ENCODE measurements at places on chromosomes 5 and 9. TPM values are rescaled to one million over a fixed set of nuclear protein-coding genes. Genes with fewer than 3 reads are reported as not detected.

GRCh38 chr5:167804512-167805220 is 486.8 kb upstream of the WWC1 start:
- no peak for DNase-seq

DNA sequence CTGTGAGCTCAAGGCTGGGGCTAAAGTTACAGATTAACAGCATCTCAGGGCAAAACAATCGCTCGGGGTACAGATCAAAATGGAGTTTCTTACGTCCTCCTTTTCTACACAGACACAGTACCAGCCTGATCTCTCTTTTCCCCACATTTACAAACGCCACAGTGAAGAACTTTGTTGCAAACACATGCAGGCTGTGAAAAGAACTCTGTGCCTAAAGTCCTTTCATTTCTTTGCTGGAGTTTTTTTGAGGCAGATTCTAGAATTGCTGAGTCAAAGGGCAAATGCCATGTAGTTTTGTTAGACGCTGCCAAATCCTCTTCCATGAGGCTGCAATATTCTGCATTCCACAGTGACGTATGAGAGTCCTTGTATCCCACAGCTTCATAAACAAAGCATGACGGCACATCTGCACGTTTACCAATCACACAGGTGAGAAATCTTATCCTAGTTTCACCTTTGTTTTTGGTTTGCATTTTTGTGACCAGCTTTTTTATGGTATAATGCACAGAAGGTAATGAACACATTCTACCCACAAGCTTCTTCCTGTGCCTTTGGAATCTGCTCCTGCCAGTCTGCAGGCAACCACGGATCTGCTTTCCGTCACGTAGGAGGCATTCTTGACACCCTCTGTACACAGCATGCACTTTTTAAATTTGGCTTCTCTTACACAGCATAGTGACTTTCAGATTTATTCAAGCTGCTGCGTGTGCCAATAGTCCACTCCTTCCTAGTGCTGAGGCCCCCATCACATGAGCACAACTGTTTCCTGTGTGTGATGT is 44.6 kb upstream of the LPCAT1 start:
- peak; percentile 69 for DNase-seq

- DNase-seq, result no peak
Measured at GRCh38 chr9:84750152-84750865, 80.8 kb downstream of the NTRK2 start.

DNA sequence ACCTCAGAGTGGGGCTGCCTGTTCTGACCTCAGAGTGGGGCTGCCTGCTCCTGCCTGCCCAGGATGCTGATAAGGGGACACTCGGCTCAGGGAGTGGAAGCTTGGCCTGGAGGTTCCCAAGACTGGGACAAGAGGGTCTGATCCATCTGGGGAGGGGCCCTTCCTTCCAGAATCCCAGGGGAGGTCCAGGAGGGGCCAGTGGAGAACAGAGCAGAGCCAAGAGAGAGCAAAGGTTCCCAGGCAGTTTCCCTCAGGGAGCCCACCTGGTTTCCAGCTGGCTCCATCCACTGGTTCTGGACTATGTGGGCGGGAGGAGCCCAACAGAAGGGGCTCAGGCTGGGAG is 49.1 kb upstream of the RNU6ATAC start:
- no peak for DNase-seq

DNA sequence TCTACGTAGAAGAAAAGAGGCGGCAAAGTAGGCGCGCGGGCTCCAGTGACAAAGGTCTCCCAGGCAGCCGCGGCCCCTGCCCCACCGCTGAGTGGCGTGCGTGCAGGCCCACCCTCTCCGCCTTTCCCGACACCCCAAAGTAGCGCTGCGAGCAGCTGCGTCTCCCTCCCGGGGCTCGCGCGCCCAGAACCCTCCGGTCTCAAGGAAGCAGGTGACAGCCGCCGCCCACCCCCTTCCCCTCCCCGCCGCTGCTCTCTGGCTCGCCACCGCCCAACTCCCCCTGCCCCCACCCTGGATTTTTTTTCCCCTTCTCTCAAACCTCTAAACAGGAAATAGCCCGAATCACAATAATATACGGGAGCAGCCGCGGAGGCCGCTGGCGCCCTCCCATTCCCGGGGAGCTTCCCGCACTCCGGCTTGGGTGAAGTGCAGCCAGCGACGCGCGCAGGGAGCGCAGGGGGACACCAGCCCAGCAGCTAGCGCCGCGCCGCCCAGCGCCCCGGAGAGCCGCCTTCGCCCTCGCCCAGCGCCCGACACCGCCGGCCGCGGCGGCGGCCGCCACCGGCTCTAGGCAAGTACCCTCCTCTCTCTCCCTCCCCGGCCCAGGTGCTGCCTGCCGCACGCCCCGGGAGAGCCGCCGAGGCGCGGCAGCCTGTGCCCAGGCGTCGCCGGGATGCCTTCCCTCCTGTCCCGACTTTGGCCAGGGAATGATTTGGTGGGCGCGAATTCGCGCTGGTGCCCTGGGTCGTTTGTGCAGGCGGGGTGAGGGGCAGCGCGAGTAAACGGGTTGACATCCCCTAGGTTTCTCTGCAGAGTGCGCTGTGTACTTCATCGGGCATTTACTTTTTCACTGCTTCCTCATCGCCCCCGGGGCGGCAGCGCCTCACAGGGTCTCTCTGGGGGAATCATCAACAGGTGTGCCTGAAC is 52.7 kb upstream of the TJP2 start:
- peak; percentile 40 for DNase-seq

GRCh38 chr5:177098470-177099141 is 11.9 kb downstream of the FGFR4 start:
- DNase-seq, result peak; percentile 79

DROSHA gene
- 80.0 TPM for polyA plus RNA-seq

- no peak for DNase-seq
Measured at GRCh38 chr5:135208555-135208902, 174.5 kb upstream of the PITX1 start.

FOXD4L3 gene
- polyA plus RNA-seq, result 0.28 TPM

SPINK4 gene
- not detected for polyA plus RNA-seq

DMRT3 gene
- 0.08 TPM for polyA plus RNA-seq

GRCh38 chr5:6785161-6785860 is 72.1 kb downstream of the TENT4A start:
- DNase-seq, result no peak

GRCh38 chr9:135478829-135479468 is 633 bp upstream of the PPP1R26 start:
- DNase-seq, result no peak

GRCh38 chr9:27801545-27801944 is 228.3 kb upstream of the C9orf72 start:
- peak; percentile 45 for DNase-seq

- DNase-seq, result no peak
Measured at GRCh38 chr5:124919076-124919475, 172.6 kb upstream of the ZNF608 start.

DNA sequence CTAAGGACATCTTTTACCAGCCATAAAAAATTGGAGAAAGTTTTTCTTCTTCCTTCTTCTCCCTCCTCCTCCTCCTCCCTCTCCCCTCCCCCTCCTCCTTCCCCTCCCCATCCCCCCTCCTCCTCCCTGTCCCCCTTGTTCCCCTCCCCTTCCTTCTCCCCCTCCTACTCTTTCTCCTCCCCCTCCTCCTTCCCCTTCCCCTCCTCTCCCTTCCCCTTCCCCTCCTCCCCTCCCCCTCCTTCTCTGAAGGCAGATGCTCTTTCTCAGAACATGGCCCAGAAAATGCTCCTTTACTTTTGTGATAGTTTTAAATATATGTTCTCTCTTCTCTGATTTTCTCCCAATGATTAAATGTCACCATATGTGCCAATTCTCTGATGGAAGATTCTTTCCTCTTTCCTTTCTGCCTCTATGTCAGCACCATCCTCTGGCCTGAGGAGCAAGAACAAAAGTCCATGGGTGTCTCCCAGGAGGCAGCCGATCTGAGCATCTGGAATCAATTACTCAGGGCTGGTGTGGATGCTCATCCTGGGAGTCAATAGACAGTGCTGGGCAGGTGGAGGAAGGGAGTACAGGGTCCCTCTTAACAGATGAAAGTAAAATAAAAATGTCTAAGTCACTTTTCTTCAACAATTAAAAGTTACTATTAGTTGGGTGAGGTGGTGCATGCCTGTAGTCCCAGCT is 63.0 kb upstream of the GNA14 start:
- no peak for DNase-seq

- no peak for DNase-seq
Measured at GRCh38 chr5:168525856-168526255, 3.2 kb upstream of the FBLL1 start.

GRCh38 chr9:132341177-132341840 is 13.5 kb downstream of the SETX start:
- no peak for DNase-seq

DNA sequence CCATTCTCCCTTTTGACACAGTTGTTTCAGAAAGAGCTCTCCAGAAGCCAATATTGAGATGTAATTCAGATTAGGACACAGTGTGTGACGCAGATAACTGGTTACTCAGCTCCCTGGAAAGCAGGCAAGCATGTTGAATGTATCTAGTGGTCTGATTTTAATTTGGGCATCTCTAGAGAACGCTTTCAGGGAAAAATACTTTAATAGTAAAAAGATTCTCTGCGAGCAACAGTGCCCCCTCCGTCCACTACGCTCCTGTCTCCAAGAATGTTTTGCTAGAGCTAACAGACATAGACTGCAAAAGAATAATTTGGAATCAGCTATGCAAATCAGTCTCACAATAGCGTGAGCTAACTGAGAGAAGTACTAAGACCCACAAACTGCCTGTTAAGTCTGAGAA is 23.3 kb downstream of the CFAP90 start:
- DNase-seq, result no peak

GRCh38 chr9:5393497-5393896 is 44.2 kb downstream of the PLGRKT start:
- no peak for DNase-seq

ENTR1 gene
- 58.9 TPM for polyA plus RNA-seq

ZDHHC11 gene
- 34.7 TPM for polyA plus RNA-seq

PELO gene
- 22.6 TPM for polyA plus RNA-seq

GRCh38 chr9:18806232-18807080 is 226.6 kb downstream of the SAXO1 start:
- DNase-seq, result no peak

GRCh38 chr9:130095872-130096271 is 42.2 kb downstream of the GPR107 start:
- DNase-seq, result no peak

- DNase-seq, result no peak
Measured at GRCh38 chr5:159951834-159952233, 35.6 kb downstream of the ADRA1B start.

- DNase-seq, result no peak
Measured at GRCh38 chr9:86573886-86574285, 219.7 kb upstream of the TUT7 start.

- no peak for DNase-seq
Measured at GRCh38 chr5:93886098-93886806, 144.9 kb upstream of the POU5F2 start.

BHMT gene
- polyA plus RNA-seq, result 0.85 TPM

GRCh38 chr9:30329431-30329830 is 2055.0 kb upstream of the ACO1 start:
- DNase-seq, result no peak

- DNase-seq, result no peak
Measured at GRCh38 chr9:36208521-36209253, 18.0 kb downstream of the CLTA start.

DNA sequence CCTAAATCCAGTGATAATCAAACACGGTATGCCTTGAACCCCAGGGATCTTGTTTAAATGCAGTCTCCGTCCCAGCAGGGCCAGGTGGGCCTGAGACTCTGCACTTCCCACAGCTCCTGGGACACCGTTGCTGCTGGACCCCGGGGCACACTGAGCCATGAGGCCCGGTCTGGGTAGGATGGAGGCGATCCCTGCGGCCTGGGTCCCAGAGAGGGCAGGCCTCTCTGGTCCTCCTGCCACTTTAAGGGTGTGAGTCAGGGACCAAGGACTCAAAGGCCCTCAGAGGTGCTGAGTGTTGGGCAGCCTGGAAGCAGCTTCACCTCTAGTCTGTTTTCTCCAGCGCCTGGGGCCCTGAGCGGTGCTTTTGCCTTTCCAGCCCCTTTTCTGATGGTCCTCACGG is 34.1 kb upstream of the SLC9A3 start:
- DNase-seq, result no peak

MLANA gene
- 1.3 TPM for polyA plus RNA-seq

- DNase-seq, result no peak
Measured at GRCh38 chr9:8095672-8096086, 296.1 kb upstream of the DMAC1 start.

- DNase-seq, result no peak
Measured at GRCh38 chr5:168658394-168658793, 79.2 kb upstream of the PANK3 start.

DNA sequence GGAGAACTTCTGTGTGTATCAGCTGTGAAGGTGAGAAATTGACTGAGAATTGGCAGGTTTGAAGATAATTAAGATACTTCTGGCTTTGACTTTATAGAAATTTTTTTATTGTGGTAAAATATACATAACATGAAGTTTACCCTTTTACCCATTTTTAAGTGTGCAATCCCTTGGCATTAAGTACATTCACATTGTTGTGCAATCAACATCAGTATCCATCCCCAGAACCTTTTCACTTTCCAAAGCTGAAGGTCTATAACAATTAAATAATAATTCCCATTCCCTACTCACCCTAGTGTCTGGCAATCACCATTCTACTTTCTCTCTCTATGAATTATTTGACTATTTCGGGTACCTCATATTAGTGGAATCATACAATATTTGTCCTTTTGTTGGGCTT is 69.9 kb downstream of the ACTBL2 start:
- DNase-seq, result no peak

DNA sequence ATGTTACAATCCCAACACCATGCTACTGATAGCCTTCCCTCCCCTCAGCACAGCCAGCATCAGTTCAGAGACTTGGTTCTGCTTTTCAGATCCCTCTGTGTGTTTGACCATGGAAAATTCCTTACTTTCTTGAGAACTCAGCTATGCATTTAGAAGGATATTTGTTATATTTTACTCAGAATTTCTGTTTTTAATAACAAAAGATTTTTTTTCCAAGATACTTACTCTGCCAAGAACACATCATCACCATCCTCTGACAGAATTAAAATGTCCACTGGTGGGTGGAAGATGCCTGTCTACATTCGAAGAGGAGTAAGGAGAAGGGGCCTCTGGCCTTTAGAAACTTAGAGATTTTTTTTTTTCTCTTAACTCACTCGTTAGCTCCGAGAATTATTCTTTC is 56.1 kb upstream of the CKMT2 start:
- no peak for DNase-seq

- peak; percentile 29 for DNase-seq
Measured at GRCh38 chr9:99823681-99824377, 2.1 kb downstream of the NR4A3 start.

Data from right lung (tissue), 10 donors.